Muscle of arm (tissue), 14 donors: ENCODE measurements at places on chromosomes 7 and 10.

DNA sequence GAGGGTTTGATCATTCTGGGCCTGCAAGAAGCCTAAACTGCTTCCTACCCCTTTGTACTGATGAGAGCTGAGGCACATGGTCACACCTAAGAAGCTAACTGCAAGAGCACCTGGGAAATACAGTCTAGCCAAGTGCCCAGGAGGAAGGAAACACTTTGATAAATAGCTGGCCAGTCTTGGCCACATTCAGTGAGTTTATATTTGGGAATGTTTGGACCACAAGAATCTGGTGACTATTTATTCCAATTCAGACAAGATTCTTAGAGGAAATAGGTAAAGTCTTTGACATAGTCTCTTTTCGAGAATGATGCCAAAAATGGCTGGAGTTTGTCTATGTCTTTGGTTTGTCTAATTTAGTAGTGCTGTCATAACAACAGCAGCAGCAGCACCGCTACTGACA is 213.6 kb downstream of the KIF20B start:
- no peak for DNase-seq

DNA sequence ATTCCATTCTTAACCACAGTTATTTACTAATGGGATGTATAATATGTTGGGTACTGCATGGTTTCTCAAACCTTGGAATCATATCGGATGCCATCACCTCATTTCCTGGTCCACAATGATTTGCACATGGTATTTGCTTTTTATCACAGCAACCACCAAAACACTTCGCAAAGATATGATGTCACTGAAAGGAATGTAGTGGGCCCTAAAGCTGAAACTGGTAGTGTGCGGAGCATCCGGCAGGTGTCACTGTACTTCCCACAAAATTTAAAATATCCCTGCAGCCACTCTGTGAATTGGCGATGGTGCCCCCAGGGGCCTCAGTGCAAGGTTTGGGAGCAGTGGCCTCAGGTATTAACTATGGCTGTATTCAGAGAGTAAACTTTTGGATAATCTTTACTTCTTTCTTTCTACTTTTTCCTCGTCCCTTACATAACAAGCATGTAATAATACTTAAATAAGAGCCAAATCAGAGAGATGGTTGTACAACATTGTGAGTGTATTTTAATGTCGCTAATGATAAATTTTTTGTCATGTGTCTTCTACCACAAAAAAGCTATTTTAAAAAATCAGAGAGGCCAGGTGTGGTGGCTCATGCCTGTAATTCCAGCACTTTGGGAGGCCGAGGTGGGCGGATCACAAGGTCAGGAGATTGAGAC is 66.2 kb downstream of the FAM241B start:
- DNase-seq, result no peak

DNA sequence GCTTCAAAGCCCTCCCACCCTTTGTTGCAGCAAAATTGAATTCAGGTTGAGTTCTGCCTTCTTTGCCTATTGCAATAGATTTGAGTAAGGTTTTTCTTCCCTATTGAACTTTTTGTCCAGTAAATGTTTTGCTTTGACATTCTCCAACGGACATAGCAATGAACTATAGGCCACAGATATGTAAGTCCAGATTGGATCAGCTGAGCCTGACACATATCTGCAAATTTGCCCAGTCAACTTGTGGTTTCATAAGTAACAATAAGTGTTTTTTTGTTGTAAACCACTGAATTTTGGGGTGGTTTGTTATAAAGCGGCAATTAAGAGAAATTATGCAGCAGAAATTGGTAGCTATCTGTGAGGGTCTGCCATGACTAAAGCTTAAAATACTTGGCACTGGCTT is 332.1 kb upstream of the SORCS1 start:
- DNase-seq, result no peak

- no peak for DNase-seq
These were observed 12.7 kb upstream of the DOCK1 start for GRCh38 chr10:126892226-126893175.

GRCh38 chr7:158405324-158405723 is 182.3 kb downstream of the PTPRN2 start:
- no peak for DNase-seq

GRCh38 chr10:49024484-49024883 is 84.8 kb upstream of the LRRC18 start:
- DNase-seq, result no peak

DNA sequence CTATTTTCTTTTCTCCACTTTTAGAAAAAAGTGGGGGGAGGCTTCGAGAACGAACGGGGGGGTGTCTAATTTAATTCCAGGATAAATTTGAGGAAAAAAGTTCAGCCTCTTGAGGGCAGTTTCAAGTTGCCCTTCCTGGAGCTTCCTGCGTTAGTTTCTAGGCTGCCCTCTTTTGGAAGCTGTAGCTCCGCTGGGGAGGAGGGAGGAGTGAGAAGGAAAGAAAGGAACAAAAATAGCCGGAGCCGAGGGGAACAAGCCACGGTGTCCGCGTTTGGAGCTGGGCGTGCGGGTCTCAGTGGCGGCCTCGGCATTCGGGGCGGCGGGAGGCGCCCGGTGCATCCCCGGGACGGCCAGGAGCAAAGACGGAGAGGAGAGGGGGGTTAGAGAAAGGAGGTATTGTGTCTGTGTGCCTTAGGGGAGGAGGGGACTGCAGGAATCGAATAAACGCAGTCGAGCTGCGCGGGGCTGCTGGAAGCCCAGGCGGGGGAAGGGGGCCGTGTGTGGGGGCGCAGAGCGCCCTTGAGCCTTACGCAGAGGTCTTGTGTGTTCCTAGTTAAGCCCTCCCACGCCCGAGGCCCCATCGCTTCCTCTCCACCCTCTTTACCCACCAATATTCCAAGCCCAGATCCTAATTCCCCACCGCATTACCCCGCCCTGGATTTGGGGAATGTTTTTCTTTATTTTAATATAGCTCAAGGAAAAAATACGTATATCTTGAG is 2.0 kb upstream of the TNRC18 start:
- peak; percentile 90 for DNase-seq

DNA sequence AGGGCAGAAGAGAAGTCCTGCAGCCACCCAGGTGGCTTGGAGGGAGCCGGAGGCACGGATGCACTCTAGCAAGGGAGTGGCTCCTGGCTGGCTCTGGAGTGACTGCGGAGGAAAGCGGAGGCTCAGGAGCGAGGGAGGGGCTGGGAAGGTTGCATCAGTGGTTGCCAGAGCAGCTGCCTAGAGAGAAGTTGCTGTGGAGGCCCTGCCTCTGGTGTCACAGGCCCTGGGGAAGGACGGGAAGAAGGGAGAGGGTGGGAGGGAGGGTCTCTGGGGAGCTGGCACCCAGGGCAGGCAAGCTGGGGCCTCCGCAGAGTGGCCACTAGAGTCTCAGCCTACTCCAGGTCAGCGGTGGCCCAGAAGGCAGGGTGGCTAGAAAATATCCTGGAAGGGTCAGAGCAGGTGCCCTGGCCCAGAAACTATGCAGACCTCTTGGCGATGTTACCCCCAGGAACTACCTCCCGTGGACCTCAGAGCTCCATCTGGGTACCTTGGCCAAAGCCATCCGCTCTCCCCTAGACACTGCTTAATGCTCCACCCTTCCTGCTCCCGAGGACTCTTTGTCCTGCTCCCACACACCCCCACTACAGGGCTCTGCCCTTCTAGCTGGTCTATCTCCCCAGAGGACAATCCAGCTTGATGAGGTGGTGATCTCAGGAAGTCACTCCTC is 164.3 kb downstream of the NRF1 start:
- no peak for DNase-seq

DNA sequence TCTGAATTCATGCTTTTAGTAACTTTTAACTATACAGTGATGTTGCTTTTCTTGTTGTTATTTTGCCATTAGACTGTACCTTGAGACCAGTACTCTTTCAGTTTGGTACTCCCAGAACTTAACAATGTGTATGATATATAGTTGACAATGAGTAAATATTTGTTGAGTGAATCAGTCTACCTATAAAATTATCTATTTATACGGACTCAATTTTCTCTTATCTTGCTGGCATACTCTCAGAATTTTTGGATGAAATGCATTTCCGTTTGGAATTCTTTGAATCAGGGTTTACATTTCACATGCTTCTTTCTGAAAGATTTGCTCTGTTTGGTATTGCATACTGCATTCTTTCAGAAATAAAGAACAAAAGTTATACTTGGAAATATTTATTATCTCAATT is 47.8 kb upstream of the LRRC17 start:
- no peak for DNase-seq

GRCh38 chr7:4888161-4888560 is 4.6 kb upstream of the RADIL start:
- DNase-seq, result no peak

DNA sequence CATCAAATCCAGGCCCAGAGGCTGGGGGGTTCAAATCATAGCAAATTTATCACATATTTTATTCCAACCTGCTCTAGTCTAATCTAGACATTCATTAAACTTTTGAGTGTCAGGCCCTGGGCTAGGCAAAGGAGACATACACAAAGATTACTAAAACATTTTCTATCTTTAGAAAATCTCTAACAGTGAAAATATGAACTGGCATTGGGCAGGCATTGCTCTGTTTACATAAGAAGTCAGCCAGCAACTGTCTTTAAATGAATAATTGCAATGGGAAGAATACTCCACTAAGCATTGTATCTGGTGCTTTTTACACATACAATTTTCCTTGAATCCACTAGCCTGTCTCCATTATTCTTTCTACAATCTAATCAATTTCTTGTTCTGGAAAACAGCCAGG is 222.5 kb upstream of the LRRN3 start:
- no peak for DNase-seq

DNA sequence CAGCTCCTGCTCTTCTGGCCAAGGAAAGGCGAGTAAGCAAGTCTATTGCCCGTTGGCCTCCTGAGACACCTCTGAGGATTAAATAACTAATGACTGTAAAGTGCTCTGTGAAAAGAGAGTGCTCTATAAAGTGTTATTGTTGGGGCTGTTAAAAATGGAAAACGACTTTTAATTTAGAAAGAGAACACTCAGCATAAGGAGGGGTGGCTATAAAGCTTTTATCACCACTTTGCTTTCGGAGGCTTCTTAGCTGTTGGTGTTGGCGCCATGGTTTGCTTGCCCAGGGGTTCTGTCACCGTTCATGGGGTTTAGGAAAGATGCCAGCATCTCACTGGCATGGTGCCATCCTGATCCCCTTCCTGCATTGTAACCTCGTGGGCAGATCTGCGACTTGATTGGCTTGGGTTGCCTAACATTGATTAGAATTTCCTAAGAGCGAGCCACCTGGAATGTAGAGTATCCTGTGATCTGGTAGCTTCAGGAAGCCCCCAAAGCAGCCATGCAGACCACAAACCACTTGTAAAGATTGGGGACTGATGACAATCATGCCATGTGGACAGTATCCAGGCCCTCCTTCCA is 509.9 kb downstream of the LRMDA start:
- no peak for DNase-seq

- DNase-seq, result no peak
These were observed 89.6 kb downstream of the GALNT17 start for GRCh38 chr7:71221549-71221948.

DNA sequence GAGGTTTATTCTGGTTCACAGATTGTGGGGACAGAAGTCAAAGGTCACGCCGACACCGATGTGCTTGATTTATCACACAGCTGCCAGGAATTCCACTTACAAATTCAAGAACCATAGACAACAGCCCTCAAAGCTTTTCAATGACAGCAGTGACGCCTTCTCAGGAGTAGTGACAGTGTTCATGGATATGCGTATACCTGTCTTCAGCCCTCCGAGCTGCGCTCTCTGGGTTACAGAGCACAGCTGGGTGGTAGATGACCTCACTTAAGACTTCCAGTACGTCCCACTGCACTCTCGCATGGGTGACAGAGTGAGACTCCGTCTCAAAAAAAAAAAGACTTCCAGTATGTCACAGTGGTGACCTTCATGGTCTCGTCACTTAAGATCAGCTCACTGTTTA is 108.5 kb downstream of the TCERG1L start:
- no peak for DNase-seq

DNA sequence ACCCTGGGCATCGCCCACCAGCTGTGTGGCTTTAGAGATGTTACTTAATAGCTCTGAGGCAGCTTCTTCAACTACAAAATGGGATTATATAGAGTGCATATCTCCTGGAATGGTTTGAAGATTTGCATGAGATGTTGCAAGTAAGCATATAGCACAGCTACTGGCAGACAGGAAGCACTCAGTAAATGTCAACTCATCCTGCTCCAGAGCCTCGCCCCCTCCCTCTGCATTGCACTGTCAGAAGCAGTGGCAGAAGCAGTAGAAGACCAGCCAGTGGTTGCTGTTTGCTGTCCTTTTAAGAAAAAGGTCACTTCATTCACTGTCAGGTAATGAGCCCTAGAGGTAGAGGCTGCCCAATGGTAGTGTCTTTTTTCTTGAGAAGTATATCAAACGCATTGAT is 180.0 kb upstream of the GHITM start:
- no peak for DNase-seq

DNA sequence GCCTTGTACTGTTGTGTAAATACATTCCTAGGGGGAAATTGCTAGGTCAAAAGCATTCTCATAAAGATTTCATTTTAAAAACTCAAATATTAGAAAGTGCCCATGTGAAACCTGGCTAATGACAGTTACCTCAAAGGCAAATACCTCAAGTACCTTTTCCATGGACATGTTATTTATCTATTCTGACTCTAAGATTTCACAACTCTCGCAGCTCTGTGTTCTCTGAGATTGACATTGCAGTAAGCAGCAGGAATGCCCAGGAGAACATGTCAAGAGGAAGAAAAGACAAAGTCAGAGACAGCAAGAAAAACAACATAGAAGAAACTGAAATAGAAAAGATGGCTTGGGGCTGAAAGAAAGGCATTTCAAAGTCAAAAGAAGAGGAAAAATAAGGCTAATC is 187.4 kb downstream of the CYP26A1 start:
- no peak for DNase-seq

- no peak for DNase-seq
These were observed 737.5 kb downstream of the PCDH15 start for GRCh38 chr10:54063514-54063913.

DNA sequence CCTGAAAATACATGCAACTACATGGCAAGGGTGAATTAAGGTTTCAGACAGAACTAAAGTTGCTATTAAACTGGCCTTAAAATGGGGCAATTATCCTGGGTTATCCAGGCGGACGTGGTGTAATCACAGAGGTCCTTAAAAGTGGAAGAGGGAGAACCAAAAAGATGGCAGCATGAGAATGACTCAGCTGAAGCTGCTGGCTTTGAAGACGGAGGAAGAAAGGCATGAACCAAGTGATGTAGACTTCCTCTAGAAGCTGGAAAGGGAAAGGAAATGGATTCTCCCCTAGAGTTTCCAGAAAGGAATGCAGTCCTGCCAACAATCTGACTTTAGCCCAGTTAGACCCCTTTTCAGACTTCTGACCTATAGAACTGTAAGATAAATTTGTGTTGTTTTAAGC is 27.0 kb upstream of the UBN2 start:
- no peak for DNase-seq

DNA sequence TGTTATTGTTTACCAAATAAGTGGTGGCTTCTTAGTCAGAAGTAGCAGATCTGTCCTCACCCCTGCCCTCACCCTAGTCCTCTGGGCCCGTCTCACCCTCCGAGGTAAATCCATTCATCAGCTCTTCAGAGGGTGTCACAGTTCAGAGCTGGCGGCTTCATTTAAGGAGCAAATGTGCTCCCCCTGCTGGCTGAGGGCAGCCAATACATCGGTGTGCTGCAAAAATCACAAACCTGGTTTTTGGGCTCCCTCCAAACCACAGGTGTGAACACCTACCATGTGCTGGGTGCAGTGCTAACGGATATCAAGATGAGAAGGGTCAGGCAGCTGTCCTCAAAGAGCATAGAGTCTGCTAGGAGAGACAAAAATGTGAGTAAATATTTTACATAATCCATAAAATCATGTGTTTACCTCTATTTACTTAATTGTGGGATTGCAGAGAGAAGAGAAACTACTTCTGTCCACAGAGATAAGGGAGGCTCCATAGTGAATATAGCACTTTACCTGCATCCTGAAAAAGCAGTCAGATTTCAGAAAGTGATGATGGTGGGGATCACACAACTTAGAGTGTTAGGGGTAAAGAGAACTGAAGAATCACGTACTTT is 15.5 kb upstream of the CRTAC1 start:
- DNase-seq, result peak; percentile 31
